ENCODE measurements at places on chromosomes 6 and 20.
A peak's percentile ranks its signal among the peaks of the same experiment; 100 is the strongest.

- no peak for DNase-seq
Measured at GRCh38 chr6:109321752-109322151, 60.5 kb downstream of the CD164 start.

DNA sequence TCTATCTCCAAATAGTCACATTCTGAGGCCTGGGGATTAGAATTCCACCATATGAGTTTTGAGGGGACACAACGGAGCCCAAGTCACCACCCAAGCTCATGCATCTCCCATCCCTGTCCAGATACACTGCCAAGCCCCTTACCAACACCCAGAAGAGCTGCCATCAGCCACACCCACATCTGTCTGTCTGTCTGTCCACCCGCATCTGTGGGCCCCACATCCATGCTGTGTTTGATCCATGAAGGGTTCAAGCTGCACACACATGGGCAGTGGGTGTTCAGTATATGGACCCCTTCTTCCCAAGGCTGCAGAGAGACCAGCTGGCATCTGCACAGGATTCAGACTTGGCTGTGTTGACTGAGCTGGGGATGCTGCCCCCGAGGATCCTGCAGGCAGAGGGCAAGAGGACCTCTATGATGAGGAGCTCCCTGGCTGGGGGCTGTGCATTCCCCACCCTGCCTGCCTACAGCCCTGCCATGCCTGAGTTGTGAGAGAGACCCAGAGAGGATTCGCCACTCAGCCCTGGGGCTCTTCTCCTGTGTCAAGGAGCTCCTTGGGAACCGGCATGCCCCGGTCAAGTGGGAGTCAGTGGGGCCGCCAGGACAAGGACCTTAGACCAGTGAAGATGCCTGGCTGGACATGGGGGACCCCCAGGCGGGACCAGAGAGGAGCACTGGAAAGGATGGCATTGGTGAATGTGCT lies 206.4 kb downstream of the SYNDIG1 start:
- DNase-seq, result no peak

- DNase-seq, result no peak
Measured at GRCh38 chr6:33925936-33926335, 122.1 kb upstream of the MLN start.

DNA sequence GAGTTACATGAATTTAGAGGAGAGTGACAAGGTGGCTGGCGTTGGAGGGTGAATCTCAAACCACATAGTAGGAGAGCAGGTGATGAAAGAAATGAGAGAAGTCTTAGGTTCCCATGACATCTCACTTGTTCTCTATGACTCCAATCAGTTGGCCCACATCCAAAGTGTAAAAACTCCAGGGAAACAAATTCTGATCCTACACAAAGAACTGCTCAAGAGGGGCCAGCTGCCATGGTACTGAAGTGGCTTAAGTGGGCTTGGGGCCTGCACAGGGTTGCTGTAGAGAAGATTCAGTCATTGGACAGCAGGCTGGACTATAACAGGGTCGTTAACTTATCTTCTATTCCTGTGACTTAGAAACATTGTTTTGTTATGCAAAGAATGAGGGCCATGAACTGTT lies 7.6 kb upstream of the ADGRF4 start:
- no peak for DNase-seq

DNA sequence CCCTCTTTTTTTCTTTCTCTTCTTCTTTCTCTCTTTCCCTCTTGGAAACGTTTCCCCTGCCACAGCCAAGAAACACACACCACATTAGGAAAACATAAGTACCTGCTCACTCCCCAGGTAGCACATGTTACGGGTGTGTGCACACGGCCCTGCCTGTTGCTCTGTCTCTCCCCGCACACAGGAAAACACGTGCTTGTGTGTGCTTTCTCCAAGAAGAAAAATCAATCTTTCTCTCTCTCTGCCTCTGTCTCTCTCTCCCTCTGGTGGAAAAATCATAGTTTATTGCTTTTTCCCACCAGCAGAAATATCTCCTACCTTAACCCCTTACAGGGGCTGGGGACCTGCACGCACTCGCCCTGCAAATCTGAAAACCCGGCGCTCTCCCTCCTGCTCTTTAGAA lies 102.3 kb downstream of the EDN3 start:
- no peak for DNase-seq

DNA sequence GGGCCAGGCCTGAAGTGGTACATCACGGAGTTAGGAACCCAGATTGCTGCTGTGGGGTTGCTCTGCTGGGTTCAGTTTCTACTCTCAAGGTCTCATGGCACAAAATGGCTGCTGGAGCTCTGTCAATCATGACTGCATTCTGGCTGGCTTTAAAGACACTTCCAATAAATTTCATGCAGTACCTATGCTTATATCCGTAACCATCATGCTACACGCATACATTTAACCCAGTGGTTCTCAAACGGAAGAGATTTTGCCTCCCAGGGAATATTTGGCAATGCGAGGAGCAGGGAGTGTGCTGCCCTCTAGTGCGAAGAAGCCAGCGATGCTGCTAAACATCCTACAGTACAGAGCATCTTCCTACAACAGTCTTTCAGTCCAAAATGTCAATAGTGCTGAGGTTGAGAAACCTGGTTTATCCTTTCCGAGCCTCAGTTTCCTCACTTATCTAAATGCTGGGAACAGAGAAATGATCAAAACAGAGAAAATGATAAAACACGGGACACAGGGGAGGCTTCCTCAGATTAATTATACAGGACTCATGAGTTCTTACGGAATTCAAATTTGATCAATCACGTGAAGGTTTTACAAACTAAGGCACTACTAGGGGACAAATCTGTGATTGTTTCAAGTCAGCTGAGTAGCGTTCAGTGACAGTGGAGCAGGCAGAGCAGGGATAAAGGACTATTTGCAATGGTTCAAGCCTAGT lies 9.6 kb upstream of the SLC2A10 start:
- DNase-seq, result no peak

DNA sequence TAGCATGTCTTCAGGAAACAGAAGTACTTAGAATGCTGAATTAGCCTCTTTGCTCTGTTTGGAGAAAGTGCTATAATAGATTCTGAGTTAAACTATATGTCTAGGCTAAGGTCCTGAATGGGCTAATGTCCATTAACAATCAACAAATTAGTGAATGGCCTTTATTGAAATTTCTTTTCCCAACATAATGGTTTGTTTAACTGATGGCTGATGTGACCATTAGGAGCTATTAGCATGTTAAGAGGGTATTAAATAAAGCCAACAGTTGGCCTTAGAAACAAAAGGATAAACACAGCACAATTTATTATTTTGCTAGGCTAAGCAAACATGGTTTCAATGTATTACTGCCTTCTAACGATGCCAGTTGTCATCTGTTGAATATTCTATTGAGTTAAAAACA lies 234.3 kb upstream of the HS3ST5 start:
- DNase-seq, result no peak

DNA sequence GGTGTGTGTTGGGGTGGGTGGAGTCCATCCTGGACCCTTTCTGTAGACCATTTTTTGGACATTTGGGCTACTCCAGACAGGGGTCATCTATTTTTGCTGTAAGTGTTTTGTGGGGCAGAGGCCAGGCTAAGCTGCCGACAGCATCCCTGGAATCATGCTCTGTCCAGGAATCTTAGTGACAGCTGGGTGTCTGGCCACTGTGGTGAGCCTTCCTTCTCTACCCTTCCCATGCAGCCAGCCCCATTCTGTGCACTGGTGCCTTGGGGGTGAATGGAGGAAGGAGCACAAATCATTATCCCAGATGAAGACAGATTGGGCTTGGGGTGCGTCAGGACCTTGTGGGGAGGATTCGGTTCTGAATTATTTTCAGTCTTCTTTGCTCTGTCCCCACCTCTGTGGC lies 20.2 kb downstream of the TOX2 start:
- DNase-seq, result no peak

GRCh38 chr6:112384511-112384910 lies 37.4 kb downstream of the RFPL4B start:
- no peak for DNase-seq

DNA sequence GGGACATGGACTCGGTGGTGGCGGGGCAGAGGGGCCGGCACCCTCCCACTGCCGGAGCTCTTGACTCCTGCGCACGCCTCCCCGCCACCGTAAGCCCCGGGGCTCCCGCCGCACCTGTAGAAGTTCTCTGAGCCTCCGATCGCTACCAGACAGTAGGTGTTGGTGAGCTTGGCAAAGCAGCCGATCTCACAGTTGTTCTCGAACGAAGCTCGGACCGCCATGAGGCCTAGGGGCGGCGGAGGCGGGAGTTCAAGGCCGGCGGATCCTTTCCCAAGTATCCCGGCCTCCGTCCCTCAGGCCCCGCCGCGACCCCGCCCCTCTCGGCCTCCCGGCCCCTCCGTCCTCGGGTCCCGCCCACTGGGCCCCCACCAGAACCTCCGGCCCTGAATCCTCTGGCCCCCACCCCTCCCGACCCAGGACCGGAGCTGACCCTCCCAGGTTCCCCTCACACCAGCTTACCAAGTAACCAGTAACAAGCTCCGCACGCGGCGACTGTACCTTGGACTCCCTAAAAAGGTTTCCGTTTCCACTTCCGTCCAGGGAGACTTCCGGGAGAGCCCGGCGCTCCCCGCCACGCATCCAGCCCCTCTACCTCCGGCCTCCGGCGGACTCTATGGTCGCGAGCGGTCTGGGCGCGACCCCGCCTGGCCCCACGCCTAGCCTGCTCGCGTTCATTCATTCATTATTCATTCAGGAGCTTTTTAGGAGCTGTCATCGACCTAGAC lies at the start of gene EIF6:
EIF6 (minus strand) TSS at position 506 of the 725 bp plus-strand sequence; CDS start at position 221, 285 bp downstream.
- DNase-seq, result peak; percentile 88

DNA sequence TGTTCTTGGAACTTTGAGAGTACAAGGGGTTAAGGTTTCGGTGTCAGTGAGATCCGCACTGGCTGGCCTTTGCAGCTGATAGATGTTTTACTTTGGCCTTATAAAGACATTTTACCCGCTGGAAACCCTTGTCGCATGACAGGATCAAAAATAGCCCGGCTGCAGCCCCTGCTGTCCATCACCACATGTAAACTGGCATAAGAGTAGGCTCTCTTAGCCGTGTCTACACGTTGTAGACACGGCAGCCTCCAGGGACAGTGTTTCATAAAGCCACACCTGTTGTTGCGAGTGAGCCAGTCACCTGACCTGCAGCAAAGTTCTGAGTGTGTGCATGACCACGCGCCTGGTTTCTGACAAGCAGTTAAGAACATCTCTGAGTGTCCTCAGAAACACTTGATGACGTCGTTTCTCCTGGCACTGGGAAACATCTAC lies 8.5 kb downstream of the RBM24 start:
- DNase-seq, result no peak

- DNase-seq, result no peak
Measured at GRCh38 chr6:4157506-4157905, 22.1 kb upstream of the ECI2 start.

DNA sequence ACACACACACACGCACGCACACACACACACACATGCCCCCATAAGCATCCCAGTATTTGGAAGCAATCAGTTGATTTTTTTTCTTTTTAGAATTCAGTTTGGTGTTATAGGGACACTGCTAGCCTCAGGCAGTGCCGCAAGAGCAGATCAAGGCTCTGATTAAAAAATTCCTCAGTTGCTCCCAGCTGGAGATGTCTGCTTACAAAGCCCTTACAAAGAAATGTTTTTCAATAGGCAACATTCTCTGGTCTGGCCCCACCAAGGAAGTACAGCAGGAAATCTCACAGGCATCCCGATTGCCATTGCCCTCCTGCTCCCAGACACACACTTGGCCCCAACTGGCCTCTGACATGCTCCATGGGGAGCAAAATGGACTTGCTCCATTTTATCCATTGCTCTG lies 22.9 kb upstream of the CD83 start:
- DNase-seq, result no peak

DNA sequence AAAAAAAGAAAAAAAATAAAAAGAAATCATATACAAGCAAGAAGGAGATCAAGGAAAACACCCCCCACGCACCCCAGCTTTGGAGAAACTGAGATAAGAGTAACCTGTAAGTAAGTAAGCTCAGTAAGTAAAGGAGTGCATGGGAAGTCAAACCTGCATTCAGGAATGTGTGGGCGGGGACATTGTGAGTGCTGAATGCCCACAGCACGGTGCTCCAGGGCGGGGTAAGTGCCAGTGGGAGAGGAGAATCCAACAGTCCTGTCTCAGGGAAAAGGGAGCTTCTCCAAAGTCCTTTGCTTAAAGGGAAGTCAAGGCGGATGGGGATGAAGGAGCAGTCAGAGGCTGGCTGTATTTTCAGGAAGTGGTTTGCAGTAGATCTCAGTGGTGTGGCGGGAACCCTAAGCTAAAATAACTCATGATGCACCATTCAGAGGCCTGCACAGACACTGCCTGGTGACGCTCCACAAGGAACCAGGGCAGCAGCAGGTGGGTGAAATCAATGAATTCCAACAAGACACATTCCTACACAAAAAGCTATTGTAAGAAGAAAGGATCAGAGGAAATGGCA lies 368.0 kb downstream of the QKI start:
- DNase-seq, result no peak

- no peak for DNase-seq
Measured at GRCh38 chr6:65646544-65646943, 60.5 kb downstream of the EYS start.

GRCh38 chr20:50694379-50695134 lies 3.2 kb upstream of the RIPOR3 start:
- no peak for DNase-seq

DNA sequence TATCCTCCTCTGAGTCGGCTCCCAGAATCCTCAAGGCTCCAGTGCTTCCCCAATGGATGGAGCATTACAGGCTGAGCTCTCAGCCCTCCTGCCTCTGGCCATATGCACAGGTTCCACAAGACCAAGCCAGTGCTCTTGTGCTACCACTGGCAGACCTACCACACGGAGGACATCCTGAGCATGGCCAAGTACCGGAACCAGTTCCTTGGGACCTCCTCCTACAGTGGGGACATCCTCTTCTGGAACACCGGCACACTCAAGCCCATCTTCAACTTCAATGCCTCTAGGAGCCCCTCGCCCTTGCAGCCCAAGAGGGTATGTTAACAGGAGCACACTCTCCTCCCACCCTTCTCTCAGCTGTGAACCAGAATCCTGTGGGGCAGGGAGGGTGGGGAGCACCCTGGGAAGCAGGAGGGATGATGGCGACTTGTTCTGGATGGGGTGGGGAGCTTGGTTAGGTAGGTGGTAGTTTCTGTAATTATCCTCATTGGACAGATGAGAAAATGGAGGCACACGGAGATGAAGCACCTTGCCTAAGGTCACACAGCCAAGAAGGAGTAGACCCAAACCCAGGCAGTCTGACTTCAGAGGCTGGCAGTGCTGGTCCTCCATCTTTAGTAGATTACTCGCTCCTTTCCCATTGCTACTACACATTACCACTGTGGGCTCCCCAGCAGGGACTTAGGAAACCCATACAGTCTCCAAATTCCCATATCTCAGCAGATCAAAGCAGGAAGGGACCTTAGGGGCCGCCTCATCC lies 58.6 kb downstream of the EFCAB8 start:
- no peak for DNase-seq

- DNase-seq, result no peak
Measured at GRCh38 chr20:44701118-44701857, 13.9 kb upstream of the CCN5 start.

DNA sequence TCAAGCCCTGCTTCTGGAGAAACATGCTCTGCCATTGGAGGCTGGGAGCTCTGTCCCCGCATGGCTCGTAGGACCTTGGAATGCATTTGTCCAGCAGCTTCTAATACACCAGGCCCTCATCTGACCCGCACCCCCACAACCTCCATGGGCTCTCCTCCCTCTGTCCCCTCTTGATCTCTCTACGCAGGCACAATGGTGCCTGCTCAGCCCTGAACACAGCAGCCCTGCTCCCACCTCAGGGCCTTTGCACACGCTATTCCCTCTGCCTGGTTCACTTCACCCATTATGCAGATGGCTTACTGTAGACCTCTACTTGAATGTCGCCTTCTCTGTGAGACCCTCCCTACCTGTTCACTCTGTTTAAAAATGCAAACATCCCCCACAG lies 27.0 kb upstream of the PTGIS start:
- peak; percentile 34 for DNase-seq

- no peak for DNase-seq
Measured at GRCh38 chr6:146209942-146210341, 181.1 kb downstream of the GRM1 start.

GRCh38 chr20:44580581-44581268 lies 1.7 kb upstream of the PKIG start:
- no peak for DNase-seq

Data from activated T-cell treated with anti-CD3 and anti-CD28 coated beads, Interleukin-2, amount 50 U/mL, for 72 hours (primary cell).